ENCODE measurements at places on chromosomes 12 and 14. TPM values are rescaled to one million over a fixed set of nuclear protein-coding genes. Genes with fewer than 3 reads are reported as not detected.
A peak's percentile ranks its signal among the peaks of the same experiment; 100 is the strongest.

Gene CLEC14A
- 0.10 TPM for total RNA-seq

- DNase-seq, result no peak
- H3K27me3 ChIP-seq, result no peaks in the 10 kb centered on the region
- H3K4me3 ChIP-seq, result no peak overlapping the region
- peaks cover 44% of the 10 kb centered on the region for H3K4me1 ChIP-seq
- peak overlapping the region; percentile 63 for H3K27ac ChIP-seq
Observed at GRCh38 chr14:104805941-104806624, 5.2 kb downstream of the ZBTB42 start.

GRCh38 chr12:132115500-132115899 lies 28.6 kb downstream of the DDX51 start:
- H3K4me3 ChIP-seq, result no peak overlapping the region
- no peaks in the 10 kb centered on the region for H3K4me1 ChIP-seq
- no peak overlapping the region for H3K27ac ChIP-seq
- H3K27me3 ChIP-seq, result no peaks in the 10 kb centered on the region

Gene PEX5
- total RNA-seq, result 26.9 TPM

Gene MDM1
- 17.8 TPM for total RNA-seq

Gene STAC3
- 0.87 TPM for total RNA-seq
